HEK293T (cell line): ENCODE measurements at places on chromosomes 13 and 19.

- no peak for DNase-seq
These were observed 4.1 kb downstream of the UBXN6 start for GRCh38 chr19:4453232-4454179.

GRCh38 chr19:33290082-33290815 is 12.1 kb downstream of the CEBPA start:
- no peak for DNase-seq

DNA sequence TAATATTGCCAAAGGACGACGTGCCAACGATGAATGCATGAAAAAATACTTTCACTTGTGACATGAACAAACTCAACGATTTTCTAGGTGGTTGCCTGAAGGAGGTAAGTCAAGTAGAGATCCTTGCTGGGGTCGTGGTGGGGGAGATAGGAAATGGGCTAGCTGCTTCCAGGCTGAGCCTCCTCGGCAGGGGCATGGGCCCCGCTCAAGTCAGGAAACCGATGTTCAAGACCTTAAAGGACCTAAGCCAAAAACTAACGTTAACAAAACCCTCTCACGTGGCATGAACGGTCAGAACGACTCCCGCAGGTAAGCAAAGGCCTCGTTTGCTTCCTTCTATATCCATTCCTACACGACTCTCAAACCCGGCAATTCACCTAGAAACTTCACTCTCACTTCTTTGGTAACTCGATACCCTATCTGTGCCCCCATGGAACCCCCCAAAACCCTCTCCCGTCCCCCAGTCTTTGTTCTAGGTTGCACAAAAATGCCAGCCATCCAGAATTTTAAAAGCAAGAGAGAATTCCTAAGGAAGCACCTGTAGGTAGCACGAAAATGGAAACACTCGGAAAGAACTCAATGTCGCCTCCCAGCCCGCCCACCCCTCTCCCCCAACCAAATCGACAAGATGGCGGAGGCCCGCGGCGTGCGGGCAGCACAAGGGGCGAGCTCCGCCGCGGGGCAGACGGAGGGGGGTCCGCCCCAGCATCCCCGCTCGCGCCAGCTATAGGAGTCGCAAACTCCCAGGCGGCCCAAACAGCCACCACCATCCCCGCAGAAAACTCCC is 13.6 kb downstream of the ACP4 start:
- DNase-seq: peak; percentile 55

DNA sequence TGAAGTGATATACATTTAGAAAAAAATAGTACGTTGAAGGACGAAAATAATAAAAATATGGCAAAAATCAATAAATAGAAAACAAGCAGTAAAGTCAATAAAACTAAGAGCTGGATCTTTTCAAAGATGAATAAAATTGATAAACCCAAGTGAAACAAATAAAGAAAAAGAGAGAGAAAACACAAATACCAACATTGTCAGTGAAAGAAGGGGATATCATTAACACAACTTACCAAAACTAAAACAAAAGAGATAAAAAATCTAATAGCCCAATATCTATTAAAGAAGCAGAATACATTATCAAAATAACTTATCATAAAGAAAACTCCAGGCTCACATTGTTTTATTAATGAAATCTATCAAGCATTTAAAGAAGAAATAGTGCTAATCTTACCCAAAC is 675.1 kb downstream of the UQCRFS1 start:
- DNase-seq: no peak

DNA sequence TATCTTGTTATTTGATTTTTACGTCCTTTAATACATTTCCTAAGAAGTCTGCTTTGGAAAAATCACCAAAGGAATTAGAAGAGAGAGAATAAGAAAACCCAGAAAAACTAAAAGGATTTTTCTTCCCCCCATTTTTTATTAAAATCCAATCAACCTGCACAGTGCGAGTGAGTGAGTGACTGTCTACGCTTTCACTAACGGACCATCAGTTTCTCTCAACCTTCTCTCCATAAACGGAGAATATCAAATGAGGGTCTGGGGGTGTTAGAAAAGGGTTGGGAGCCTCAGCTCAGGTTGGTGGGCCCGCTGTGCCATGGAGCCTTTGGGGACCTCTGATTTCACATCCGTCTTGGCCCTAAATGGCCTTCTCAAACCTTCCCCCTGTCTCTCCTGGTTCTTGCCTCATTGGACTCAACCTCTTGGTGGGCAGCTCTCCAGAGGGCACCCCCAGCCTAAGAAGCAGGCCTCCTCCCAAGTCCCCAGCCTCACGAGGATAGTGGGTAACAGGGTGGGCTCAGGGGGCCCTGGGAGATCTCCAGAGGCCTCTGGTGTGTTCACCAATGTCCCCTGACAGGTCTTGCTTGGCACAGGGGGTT is 763 bp upstream of the LRP3 start:
- no peak for DNase-seq
